ENCODE measurements at places on chromosomes 11 and 22. TPM values are rescaled to one million over a fixed set of nuclear protein-coding genes. Genes with fewer than 3 reads are reported as not detected.

- DNase-seq, result no peak
Observed at GRCh38 chr22:45831394-45831793, 145.6 kb downstream of the WNT7B start.

DNA sequence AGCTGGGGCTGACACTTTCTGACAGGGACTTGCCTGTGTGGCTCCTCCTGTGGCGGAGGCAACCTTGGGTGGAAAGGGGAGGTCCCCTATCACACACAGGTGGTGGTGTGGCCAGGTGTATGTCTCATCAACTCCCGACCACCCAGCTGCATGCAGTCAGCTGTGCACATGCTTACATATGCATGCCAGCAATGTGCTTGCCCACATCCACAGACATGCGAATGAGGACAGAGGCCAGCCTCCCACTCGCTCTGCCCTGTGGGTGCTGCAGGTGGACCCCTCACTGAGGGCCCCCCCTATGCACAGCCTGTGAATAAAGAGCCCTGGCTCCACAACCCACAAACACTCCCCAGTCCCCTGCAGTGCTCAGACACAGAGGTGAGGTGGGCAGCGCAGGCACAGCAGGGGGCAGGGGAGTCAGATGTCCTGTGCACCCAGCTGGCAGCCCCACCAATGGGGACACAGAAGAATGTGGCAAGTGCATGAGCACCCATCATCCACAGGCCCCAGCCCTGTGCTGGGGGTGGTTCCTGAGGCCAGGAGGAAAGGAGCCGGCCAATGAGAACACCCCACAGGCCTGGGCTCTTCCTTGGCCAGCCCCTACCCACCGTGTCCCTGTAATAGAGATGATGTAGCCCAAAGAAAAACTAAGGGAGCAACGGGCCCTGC lies 9.5 kb downstream of the GNB1L start:
- DNase-seq, result no peak

DNA sequence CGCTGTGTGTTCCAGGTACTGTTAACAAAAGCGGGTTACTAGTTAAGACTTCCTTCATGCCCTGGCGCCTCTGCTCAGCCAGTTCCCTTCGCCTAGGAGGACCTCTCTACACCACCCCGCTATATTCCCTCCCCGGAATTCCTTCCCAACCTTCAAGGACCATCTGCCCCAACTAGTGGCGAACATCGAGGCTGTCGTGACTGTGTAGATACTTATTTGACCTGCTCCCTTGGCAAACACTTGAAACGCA lies 450 bp upstream of the BCL2L13 start:
- DNase-seq, result no peak

DNA sequence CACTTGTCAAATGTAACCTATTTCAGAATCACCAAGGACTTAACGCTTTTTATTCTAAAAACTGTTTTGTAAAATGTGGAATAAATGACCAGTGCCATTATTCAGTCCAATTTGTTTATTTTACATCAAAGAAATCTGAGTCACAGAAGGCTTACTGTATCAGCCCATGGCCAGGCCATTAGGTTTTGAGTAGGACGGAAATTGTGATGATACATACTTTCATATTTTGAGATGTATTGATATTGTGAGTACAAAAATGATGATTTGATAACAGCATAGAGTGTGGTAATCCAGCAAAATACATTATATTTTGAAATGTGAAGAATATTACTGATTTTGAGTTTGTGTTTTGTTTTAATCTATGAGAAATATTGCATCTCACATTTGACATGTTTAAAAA lies 81.1 kb downstream of the PIWIL3 start:
- DNase-seq, result no peak

- DNase-seq, result no peak
Observed at GRCh38 chr22:25363474-25363873, 144.0 kb downstream of the CRYBB2 start.

DNA sequence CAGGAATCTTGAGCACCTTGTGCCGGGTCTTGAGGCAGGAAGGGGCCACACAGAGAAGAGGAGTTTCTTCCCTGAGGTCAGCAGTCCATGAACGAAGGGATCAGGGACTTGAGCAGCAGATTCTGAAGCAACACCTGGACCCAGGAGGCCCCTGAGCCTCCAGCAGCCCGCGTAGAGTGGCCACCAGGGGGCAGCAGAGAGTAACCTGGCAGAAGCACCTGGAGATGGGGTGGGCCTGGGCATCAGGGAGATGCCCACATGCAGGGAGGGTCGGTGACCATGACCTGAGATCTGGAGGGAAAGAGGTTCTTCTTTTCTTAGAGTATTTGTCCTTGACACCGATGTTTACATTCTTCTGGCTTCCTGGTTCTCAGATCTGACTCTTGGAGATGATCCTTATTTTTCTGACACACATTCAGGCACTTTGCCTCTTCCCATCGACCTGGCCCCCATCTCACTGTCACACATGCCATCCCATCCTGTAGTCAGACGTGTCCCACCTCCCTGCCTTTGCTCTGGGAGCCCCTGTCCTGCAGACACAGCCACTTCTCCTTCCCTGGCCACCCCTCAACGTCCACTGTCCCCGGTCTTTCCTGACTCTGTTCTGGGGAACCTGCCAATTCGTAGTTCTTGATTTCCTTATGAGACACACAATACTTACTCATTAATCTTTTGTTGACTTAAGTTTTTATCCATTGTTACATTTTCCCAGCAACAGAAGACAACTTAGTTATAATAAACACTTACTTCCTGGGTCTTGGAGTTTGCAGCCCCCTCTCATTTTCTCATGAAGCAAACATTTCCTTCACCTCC lies 66.5 kb downstream of the GGTLC2 start:
- no peak for DNase-seq

GRCh38 chr11:44469412-44469811 lies 96.1 kb upstream of the CD82 start:
- no peak for DNase-seq

- DNase-seq, result no peak
Observed at GRCh38 chr11:119788911-119789560, 60.0 kb upstream of the NECTIN1 start.

GRCh38 chr22:48564995-48565394 lies 1262.7 kb downstream of the BRD1 start:
- peak; percentile 61 for DNase-seq

GRCh38 chr11:43418197-43418596 lies 59.5 kb downstream of the TTC17 start:
- DNase-seq, result no peak

DNA sequence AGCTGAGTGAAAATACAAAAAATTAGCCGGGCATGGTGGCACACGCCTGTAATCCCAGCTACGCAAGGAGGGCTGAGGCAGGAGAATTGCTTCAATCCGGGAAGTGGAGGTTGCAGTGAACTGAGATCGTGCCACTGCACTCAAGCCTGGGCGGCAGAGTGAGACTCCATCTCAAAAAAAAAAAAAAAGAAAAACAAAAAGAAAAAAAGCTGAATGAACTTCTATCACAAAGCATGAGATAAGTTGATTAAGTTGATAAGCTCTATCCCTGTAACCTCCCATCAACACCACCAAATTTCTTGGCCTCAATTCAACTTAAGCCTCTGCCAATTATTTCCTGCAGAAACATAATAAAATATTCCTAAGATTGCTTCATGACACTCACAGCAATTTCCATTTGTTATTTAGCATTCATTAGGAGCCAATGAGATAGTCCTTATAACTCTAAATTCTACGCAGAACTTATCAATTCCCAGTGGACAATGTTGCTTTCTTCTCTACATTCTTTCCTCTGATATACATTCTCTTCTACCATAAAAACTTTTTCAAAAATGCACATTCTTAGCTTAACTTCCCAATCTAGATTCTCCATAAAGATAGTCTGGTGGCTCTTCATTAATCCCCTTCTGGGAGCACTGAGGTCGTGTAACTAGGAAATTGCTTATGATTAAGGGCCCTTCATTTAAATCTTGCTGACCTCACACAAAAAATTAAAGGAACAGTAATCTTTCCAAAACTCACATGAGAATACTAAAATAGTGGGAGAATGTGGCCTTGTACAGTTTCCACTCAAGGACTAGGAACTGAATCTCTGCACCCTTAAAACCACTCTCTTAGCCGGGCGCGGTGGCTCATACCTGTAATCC lies 2.9 kb downstream of the AMBRA1 start:
- no peak for DNase-seq

GRCh38 chr22:45064313-45065278 lies 54.8 kb upstream of the PHF21B start:
- DNase-seq, result no peak

DNA sequence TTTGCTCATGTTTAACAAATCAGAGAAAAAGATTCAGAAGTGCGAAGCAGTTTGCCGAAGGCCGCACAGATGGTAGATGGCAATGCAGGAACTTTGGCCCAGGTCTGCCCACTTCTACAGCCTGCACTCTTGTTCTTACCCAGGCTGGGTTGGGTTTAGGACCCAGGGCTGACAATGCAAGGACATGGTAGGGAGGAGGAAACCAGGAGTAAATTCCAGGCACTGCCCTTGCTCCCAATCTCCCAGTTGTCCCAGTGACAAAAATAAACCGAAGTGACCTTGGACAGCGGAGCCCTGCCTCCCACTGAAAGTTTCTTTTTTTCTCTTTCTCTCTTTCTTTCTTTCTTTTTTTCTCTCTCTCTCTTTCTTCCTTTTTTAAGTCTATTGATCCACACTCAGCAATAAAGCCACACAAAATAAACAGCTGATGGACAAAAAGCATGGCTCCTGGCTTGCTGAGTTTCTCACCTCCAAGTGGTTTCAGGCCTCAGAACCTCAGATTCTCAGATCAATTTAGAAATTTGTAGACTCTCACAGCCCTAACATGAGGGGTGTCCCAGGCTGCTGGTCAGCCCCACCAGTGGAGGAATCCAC lies 33.5 kb upstream of the FCHSD2 start:
- peak; percentile 12 for DNase-seq

DNA sequence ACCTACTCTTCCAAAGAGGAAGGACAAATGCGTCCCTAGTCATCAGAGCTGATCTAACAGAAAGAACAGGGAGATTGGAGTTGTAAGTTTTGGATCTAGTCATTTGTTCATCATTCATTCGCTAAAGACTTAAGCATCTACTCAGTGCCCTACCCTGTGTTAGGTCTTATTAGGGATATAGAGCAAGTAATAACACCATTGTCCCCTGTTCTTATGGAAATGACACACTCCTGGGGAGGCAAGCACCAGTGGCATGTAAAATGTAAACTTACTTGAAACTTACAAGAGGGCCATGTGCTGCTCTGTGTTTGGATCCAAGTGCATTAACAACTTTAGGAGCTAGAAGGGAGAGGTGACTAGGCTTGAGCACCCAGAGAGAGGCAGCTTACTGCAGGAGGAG lies 61.9 kb downstream of the P4HA3 start:
- no peak for DNase-seq

DNA sequence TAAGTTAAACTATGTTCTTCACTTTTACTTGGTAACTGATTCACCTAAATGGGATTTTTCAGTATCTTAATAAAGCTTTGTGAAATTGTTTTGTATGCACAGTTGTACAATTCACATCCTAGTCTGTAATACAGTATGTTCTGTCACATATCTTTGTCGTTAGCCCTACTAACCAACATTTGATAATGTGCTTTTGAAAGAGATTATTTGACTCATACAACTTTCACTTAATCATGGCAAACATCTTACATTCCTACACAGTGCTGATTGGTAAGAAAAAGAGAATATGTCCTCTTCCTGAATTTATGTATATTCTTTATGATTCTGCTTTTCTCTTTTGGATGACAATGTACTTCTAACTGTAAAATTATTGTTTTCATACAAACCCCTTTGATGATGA lies 234.5 kb downstream of the METTL15 start:
- no peak for DNase-seq

DNA sequence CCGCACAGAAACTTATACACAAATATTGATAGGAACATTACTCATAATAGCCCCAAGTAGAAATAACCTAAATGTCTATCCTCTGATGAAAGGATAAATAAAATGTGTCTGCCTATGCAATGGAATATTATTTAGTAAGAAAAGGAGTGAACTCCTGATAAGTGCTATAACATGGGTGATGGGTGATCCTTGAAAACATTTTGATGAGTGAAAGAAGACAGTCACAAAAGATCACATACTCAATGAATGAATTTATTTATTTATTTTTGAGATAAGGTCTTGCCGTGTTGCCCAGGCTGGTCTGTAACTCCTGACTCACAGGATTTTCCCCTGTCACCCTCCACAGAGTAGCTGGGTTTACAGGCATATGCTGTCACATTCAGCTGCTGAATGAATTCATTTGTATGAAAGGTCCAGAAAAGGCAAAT lies 17.3 kb downstream of the RNF121 start:
- DNase-seq, result no peak

DNA sequence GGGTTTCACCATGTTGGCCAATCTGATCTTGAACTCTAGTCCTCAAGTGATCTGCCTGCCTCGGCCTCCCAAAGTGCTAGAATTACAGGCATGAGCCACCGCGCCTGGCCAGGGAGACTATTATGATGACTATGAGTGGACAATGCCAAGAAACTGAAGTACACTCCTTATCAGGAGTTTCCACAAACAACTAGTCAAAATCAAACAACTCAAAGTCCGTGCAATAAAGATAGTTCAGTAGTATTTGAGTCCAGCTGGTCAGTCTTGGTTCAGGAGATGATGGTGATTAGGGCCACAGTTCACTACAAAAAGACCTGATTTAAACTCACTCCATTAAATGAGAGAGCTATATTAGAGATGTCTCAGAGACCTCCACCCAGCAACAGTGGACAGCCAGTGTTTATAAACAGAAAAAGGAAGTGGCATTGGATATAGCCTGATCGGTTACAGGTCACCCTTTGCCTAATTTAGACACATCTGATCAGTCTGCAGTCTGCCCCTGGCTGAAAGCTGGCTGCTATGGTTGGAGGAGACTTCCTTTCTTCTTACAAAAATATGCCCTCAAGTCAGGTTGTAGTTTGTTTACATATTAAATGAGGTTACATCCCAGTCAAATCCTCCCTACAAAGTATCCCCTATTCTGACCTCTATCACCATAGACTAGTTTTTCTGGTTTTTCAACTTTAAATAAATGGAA lies 17.0 kb downstream of the CD3E start:
- no peak for DNase-seq

DNA sequence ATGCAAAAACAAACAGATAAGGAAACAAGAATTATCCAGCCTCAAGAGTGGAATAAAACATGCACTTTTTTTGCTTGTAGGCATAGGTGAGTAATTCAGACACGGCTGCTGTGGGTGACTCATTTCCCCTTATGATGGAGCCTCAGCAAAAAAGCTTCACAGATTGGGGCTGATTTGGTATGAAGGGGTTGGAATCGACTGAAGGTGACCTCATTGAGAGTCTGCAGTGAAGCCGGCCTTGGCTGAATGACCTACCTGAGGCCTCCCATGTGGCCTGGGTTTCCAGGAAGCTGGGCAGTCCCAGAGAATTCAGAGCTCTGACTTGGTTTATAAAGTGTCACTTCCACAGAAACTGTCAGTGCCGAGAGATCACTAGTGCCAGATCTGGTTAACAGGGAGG lies 34.2 kb upstream of the VPREB1 start:
- DNase-seq, result no peak

- DNase-seq, result peak; percentile 48
Observed at GRCh38 chr22:50705219-50705691, 32.6 kb downstream of the SHANK3 start.

- no peak for DNase-seq
Observed at GRCh38 chr22:32144496-32145274, 14.4 kb downstream of the C22orf42 start.

- no peak for DNase-seq
Observed at GRCh38 chr11:17648528-17648927, 70.8 kb upstream of the MYOD1 start.

The SYVN1 gene
- total RNA-seq, result 63.5 TPM

The TMEM9B gene
- 61.7 TPM for total RNA-seq

The APOA4 gene
- not detected for total RNA-seq

The PDGFB gene
- total RNA-seq, result 28.2 TPM

The LRRC4C gene
- total RNA-seq, result 0.73 TPM

The MAPK8IP1 gene
- total RNA-seq, result 6.9 TPM

The C11orf24 gene
- 44.7 TPM for total RNA-seq

The MRGPRX3 gene
- 0.15 TPM for total RNA-seq

The MYOD1 gene
- not detected for total RNA-seq

The BATF2 gene
- 3.2 TPM for total RNA-seq

The SC5D gene
- 79.1 TPM for total RNA-seq

Data from left lung (tissue), 14 donors.